ENCODE measurements at places on chromosomes 3 and 15. TPM values are rescaled to one million over a fixed set of nuclear protein-coding genes. Genes with fewer than 3 reads are reported as not detected.

- H3K4me3 ChIP-seq, result no peak overlapping the region
- no peaks in the 10 kb centered on the region for H3K36me3 ChIP-seq
- H3K27me3 ChIP-seq, result no peaks in the 10 kb centered on the region
- DNase-seq, result no peak
- no peak overlapping the region for H3K27ac ChIP-seq
Observed at GRCh38 chr3:173690542-173691180, 293.1 kb downstream of the NLGN1 start.

DNA sequence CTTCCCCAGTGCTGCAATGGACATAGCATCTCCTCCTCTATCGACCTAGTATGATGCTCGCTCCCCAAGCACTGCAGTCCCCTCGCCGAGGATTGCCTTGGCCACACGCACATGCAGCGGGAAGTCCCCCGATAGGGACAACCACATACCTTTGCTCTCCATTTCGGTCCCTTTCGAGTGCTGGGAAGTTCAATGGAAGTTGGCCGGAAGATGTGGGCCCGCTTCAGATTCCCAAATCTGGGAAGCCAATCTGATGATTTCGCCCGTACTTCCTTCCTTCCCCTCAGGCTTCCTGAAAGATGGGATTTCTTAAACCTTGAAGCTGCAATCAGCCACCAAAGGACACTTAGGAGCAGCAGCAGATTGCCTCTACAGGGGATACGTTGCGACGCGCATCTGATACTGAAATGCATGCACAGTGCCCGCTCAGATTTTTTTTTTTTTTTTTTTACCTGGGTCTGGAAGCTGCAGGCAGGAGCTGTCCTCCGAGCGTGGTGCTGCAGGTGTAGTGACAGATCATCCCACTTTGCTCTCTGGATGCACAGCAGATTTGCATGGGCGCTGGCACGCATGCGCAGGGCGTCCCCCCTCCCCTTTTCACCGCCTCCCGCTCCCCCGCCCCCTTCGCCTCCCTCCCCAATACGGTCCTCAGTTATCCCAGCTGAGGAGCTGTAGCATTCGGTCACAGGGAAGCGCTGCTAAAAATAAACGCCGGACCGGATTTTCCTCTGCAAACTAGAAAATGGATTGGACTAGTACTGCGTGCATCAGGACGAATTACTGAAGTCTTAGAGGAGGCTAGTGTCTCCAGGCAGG, at the start of gene FGF12:
Gene FGF12, minus strand, starts transcription at position 510 of the 816 bp plus-strand sequence.
- H3K27ac ChIP-seq, result no peak within 1 kb of the TSS
- H3K27me3 ChIP-seq, result peaks cover 23% of the 10 kb centered on the region
- H3K4me1 ChIP-seq, result no peaks in the 10 kb centered on the region
- H3K4me3 ChIP-seq, result no peak within 1 kb of the TSS
- H3K36me3 ChIP-seq, result no peaks in the 10 kb centered on the region

DNA sequence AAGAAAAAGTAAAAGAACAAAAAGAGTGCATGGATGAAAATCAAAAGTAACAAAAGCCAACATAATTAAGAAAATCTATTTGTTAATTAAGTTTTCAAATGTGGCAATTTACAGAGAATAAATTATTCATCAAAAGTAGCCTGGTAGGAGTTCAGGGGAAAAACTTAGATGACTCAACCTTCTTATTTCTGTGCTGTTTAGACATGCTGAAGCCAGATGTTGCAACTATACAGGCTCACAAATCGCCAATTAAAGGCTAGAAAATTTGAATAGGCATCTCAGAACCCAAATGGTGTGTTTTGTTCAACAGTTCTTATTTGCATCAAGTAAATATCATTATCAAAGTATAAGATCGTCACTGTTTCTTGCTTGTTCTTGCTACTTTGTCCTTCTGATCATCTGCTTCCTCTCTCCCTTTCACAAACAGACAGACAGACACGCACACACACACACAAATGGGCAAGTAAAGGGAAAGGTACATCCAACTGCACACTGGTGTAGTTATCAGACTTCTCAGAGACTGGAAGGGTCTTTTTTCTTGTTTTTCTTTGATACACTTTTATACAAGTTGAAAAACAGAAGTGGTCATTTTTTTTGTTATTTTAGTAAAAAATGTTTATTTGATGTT, 572.2 kb downstream of the MECOM start:
- H3K4me1 ChIP-seq, result no peaks in the 10 kb centered on the region
- no peak overlapping the region for H3K4me3 ChIP-seq
- no peak for DNase-seq
- no peaks in the 10 kb centered on the region for H3K36me3 ChIP-seq

DNA sequence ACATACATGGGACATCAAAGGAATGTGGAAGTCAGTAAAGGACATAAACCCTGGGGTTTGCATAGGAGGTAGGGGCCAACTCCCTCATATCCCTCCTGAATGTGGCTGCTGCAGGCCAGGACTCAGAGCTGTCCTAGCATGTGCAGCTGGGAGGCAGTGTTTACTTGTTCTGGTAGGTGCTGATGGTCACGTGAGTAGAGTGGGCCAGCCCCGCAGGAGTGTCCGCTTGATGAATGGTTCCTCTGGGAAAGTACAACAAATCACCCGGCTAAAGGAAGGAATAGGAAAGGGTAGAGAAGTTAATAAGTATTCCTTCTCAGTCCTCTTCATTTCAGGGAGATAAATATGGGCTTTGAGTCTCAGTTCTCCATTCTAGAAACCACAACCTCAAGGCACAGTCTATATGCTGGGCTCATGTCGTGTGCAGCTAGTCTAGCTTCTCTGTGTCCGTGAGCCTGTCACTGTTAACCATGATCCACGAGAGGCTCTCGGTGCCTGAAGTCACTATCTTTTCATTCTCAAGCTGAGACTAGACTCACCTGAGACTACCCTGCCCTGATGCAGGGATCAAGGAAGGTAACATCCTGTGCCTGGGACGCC, 17.9 kb downstream of the RIOX2 start:
- no peaks in the 10 kb centered on the region for H3K27me3 ChIP-seq
- peaks cover 30% of the 10 kb centered on the region for H3K4me1 ChIP-seq
- H3K27ac ChIP-seq, result peak overlapping the region; percentile 29

DNA sequence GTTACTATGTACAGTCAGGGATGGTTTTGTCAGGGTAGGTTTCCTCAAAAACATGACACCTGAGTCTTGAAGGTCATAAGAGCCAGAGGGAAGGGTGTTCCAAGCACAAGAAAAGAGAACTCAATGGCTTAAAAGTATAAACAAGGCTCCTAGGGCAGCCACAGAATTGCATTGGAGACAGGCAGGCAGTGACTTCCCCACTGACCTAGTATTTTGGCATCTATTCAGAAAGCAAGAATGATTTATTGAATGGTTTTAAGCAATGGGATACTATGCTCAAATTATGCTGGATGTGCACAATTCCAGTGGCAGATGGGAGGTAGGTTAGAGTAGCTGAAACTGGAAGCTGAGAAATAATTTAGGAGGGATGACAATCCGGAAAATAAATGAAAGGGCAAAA, 54.0 kb downstream of the TSC22D2 start:
- no peak overlapping the region for H3K4me3 ChIP-seq
- peaks cover 19% of the 10 kb centered on the region for H3K36me3 ChIP-seq
- H3K27ac ChIP-seq, result no peak overlapping the region
- no peaks in the 10 kb centered on the region for H3K27me3 ChIP-seq
- H3K4me1 ChIP-seq, result no peaks in the 10 kb centered on the region
- no peak for DNase-seq

The PLSCR2 gene
- total RNA-seq, result not detected

Measured in activated T-helper 1 cell treated with anti-CD3 and anti-CD28 coated beads, Interleukin-12 subunit alpha, Interleukin-12 subunit beta, Interleukin-2, Interleukin-4 antibody, amounts not matched to agents 30 ng/mL and 10 ng/mL and 1 ng/mL, durations not matched to agents 14 hours and 24 hours and 36 hours (primary cell).